ENCODE measurements at places on chromosomes 4 and X. TPM values are rescaled to one million over a fixed set of nuclear protein-coding genes. Genes with fewer than 3 reads are reported as not detected.

The RASL11B gene
- polyA plus RNA-seq = 0.11 TPM

The HMX1 gene
- not detected for polyA plus RNA-seq

The CSN1S1 gene
- polyA plus RNA-seq = not detected

The SMIM10L2A gene
- not detected for polyA plus RNA-seq

The MAGEA3 gene
- not detected for polyA plus RNA-seq

The CT55 gene
- polyA plus RNA-seq = not detected

The P2RY10 gene
- 58.6 TPM for polyA plus RNA-seq

The MAP3K15 gene
- not detected for polyA plus RNA-seq

The CMC4 gene
- 33.4 TPM for polyA plus RNA-seq

The TXK gene
- polyA plus RNA-seq = 1.1 TPM

The TRIM2 gene
- 0.25 TPM for polyA plus RNA-seq

GRCh38 chr4:57124145-57124544 lies 14.0 kb upstream of the IGFBP7 start:
- no peak for DNase-seq

- DNase-seq = no peak
These were observed 29.9 kb downstream of the ZFP42 start for GRCh38 chr4:188025476-188025875.

DNA sequence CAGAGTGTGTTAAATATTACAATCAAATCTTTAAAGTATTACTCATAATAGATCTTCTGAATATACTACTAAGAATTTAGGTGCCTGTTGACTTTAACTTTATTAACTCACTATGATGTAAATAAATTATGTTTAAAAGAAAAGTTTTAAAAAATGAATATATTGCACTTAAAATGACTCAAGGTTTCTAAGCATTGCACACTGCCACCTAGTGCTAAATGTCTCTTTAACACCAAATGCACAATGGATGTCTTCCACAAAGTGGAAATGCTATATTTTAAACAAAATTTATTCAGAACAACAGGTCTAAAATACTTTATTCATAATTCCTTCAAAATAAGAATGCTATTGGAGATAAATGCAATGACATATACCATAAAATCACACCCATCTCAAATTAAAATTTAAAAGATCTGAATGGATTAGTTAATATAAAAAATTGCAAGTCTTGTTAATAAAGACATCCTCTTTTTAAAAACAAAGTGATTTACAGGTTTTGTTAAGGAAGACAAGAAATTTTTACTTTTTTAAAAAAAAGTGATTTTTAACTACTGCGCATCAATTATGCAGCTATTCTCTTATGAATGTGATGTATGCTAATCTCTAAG lies 5.5 kb downstream of the INPP4B start:
- DNase-seq = no peak

DNA sequence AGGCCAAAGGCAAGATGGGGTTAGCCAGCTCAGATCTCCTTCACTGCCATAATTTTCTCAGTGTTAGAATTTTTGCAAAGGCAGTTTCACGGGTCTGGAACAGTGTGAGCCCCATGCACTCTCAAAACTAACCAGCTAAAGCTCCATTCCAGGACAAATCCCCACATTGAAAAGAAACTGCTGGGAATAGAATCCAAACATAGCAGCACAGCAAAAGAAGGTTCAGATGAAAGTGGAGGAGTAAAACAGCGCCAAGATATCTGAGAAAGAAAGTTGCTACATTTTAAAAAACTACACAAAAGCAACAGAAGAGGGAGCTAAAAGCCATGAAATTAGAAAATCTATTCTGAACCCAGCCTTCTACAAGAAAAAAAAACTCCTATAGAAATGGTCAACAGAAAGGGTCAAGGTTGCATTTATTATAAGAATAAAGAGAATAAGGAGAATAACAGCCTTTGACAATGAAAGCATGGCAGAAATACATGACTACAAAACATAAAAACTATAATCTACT lies 39.6 kb upstream of the SLC7A3 start:
- DNase-seq = no peak

GRCh38 chrX:100264200-100264599 lies 145.9 kb downstream of the PCDH19 start:
- peak; percentile 45 for DNase-seq

DNA sequence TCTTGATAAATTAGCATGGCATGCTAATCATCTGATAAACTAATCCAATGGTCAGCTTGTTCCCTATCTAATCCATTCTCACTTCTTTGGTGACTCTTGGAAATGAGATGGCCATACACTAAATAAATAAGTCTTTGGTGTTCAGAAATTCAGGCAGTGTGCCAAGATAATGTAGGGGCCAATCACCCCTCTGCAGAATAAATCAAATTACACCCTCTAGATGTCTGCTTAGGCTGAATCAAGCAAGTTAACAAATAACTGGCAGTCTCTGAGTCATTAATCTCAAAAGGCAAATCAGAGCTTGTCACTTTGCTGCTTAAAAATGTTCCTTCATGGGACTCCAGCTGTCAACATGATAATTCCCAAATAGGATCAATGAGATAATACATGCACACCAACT lies 97.4 kb downstream of the NLGN4X start:
- DNase-seq = no peak

- DNase-seq = no peak
These were observed 313.9 kb upstream of the NWD2 start for GRCh38 chr4:36930562-36931111.

DNA sequence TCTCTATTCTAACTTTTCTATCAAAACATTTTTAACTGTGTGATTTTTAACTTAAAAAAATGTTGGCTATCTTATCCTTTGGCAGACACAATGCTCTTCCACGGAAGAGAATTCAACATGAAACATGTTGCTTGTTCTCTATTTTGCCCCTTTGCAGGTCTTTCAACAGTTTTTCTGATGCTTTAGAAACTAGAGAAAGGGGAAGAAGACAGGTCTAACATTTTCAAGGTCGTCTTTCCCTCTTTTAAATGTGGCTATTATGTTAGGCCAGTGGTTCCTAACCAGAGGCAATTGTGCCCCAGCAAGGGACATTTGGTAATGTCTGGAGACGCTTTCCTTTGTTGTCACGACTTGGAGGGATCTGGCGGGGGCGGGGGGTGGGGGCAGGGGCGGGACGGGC lies 95.0 kb downstream of the SH3KBP1 start:
- no peak for DNase-seq

GRCh38 chr4:111985426-111985825 lies 159.8 kb upstream of the FAM241A start:
- no peak for DNase-seq

GRCh38 chr4:85773372-85773771 lies 298.4 kb downstream of the ARHGAP24 start:
- no peak for DNase-seq

DNA sequence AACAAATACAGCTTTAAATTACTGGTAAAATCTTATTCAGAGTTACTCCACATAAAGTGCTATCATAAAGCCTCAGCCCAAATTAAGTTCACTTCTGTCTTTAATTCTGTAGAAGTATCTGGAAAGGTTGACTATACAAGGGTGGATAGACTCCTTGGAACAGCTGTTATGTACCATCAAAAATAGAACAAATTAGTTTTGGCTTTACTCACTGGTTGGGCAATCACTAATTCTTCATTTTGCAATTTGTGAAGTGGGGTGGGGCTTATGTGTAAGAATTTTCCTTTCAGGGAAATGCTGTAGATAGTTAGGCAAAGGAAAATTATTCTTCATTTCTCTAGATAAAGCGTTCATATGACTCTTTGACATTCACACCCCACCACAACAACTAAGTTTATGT lies 7.8 kb downstream of the DIAPH2 start:
- no peak for DNase-seq

- no peak for DNase-seq
These were observed 3.1 kb upstream of the NR3C2 start for GRCh38 chr4:148445071-148445859.

DNA sequence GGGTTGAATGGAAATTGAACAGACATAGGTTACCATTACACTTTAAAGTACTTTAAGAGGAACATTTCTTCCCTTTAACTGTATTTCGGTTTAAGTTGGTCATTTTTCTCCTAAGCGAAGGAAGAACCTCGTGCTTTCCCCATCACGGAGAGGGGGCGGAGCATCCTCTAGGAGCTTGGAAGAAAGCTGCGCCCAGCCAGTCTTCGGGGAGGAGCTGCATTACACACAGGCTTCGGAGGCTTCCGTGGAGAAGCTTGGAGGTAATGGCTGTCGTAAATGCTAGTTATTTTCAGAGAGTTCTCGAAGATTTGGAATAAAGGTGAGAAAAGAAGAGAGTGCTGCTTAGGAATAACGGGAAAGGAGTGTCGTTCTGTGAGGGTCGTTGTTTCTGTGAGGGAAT lies at the start of gene PWWP3B:
PWWP3B (plus strand) TSS at position 199 of the 400 bp plus-strand sequence. CDS start 37,128 bp downstream, outside the sequence.
- DNase-seq = no peak

DNA sequence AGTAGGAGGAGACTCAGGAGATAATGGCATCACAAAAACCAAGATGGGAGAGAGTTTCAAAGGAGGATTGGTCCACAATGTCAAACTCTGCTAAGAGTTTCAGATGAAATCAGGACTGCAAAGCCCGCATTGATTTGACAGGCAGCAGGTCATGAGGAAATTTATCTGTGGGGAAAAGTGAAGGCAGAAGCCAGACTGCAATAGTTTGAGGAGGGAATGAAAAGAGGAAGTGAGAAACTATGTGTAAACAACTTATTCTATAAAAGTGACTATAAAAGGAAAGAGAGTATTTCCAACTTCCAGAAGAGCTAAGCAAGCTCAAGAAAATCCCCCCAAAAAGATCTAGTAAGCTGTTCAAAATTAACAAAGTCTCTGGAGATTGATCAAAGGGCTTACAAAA lies 66.3 kb upstream of the DGKK start:
- DNase-seq = no peak

DNA sequence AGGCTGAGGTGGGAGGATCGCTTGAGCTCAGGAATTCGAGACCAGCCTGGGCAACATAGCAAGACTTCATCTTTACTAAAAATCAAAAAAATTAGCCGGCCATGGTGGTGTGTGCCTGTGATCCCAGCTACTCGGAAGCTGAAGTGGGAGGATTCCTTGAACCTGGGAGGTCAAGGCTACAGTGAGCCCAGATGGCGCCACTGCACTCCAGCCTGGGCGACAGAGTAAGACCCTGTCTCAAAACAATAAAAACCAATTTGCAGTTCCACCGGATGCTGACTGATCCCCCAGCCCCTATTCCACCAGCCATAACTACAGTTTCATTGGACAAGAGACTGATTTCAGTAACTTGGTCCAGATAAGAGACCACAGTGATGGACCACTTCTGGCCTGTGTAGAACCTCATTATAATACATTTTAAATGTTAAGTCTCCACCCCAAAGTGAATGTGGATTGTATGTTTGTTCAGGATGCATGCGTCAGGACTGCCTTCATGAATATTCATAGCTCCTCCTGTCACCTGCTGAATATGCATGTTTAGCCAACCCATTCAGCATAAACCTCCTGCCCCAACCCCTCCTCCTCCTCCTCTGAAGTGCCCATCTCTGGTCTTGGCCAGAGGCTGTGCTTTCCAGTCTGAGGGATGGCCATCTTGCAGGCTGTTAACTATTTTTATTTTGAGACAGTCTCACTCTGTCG lies 2.3 kb upstream of the SLBP start:
- no peak for DNase-seq

DNA sequence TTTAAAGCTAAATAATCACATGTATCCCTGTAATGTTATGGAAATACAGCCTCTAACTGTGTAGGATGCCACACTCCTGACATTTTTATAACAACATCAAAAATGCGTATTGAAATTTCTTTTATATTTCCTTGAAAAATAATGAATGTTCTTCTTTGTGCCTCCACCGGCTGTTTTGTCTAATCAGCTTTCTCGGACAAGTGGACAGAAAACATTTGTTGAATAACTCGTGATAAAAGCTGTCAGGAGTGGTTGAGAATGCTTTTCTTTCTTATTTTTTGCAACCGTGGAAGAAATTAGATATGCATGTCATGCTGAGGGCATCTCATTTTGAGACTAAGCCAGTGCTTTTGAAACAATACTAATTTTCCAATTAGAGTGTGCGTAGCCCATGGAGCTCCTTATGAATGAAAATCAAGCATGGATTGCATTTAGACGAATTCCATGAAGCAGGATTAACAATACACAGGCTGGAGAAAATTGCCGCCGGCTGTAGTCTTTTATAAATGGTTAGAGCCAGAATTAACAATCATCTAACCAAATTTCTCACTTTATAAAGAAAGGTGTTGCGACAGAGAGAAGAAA lies 614.5 kb upstream of the LCORL start:
- no peak for DNase-seq

DNA sequence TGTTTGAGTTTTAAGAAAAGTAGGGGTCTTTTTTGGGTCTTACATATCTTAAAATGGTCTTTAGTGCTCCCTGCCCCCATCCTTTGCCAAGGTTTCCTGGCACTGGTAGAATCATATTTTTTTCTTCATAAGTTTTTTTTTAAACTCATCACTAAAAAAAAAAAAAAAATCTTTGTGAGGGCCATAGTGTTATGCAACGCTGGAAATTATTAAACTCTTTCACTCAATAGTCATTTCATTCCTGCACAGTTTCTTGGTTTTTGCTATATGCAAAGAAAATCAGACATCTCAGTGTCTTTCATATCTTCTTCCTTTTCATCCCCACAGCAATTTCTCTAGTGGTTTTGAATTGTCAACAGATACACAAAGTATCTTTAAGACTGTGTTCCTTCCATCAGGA lies 95.6 kb downstream of the TMA16 start:
- no peak for DNase-seq

- DNase-seq = no peak
These were observed 5.6 kb downstream of the SDAD1 start for GRCh38 chr4:75985116-75985515.

GRCh38 chr4:14221176-14221575 lies 593.7 kb upstream of the BOD1L1 start:
- DNase-seq = no peak

GRCh38 chr4:64539234-64539849 lies 130.1 kb upstream of the TECRL start:
- peak; percentile 13 for DNase-seq

DNA sequence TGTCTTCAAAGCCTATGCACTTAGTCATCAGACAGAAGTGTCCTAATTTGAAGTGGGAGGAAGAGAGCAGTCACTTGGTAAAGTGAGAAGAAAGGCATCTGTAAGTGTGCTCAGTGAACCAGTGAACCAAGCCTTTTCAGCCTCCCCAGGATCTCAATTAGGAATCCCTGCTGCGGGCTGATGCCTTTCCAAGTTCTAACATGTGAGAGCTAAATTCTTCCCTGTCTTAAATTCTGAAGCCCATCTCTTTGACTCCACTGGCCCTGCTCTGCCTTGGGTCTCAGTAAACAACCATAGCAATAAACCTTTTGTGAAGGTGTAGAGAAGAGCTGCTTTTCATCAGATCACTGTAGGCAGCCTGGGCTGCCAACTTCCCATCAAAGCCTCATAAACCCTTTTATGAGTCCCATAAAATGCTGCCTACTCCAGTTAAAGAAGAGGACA lies 701.2 kb upstream of the LCORL start:
- no peak for DNase-seq

DNA sequence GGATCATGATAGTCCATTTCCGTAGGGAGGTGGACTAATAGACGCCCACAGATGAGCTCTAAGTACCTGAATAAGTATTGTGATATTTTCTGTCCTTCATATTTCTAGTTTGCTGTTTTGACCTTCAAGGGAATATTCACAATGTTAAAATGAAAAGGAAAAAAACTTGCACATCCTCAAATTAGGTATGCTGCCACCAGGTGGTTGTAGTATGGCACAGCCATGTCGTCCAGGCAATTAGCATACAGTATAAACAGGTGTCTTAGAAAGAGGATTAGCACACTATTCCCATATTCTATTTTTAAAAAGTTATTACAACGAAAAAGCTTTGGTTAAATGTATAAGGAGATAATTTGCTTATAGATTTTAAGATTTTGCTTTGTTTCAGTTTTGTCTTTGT lies 802.0 kb downstream of the RPA4 start:
- no peak for DNase-seq

Data from GM12878 (cell line).